Globus pallidus (tissue), 1 donor: ENCODE measurements at places on chromosomes 1 and 21.

GRCh38 chr1:192010406-192010805, 147.9 kb upstream of the RGS18 start:
- DNase-seq: no peak

GRCh38 chr1:220347654-220348175, 75.5 kb upstream of the RAB3GAP2 start:
- no peak for DNase-seq

GRCh38 chr1:39048745-39049370, 22.7 kb downstream of the NDUFS5 start:
- no peak for DNase-seq

- no peak for DNase-seq
Measured at GRCh38 chr1:233897325-233898162, 6.9 kb upstream of the SLC35F3 start.

- DNase-seq: no peak
Measured at GRCh38 chr1:31127266-31127665, 61.7 kb upstream of the PUM1 start.

DNA sequence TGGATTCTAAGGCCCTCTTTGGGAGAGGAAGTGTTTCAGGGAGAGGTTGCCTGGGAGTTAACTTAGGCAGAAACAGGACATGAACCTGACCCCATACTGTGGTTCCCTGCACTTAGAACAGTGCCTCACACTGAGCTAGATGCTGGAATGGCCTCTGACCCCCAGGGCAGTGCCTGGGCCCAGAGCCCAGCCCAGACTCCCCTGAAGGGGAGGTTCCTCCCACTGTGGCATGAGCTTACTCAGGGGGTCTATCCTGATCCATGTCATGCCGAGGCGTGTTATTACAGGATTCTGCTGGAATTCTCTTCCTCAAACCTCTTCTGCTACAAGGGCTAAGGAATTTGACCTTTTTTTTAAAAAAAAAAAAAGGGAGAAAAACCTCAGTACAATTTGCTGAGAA, 72.2 kb downstream of the MRPL37 start:
- DNase-seq: no peak
